ENCODE measurements at places on chromosomes 4 and X. TPM values are rescaled to one million over a fixed set of nuclear protein-coding genes. Genes with fewer than 3 reads are reported as not detected.

Gene RPS3A
- polyA plus RNA-seq = 1,045 TPM

Gene TMEM255A
- polyA plus RNA-seq = 2.3 TPM

Gene NUP62CL
- 6.2 TPM for polyA plus RNA-seq

Gene GAGE13
- not detected for polyA plus RNA-seq

Gene XG
- 0.33 TPM for polyA plus RNA-seq

Gene TMEM271
- polyA plus RNA-seq = 0.14 TPM

Gene WDFY3
- polyA plus RNA-seq = 25.6 TPM
